Kidney tubule cell (primary cell): ENCODE measurements at places on chromosomes 16 and 17.
A peak's percentile ranks its signal among the peaks of the same experiment; 100 is the strongest.

GRCh38 chr16:29903590-29903989 is 3.3 kb downstream of the ASPHD1 start:
- DNase-seq, result no peak

GRCh38 chr17:34892461-34893249 is 68.6 kb downstream of the CCT6B start:
- peak; percentile 39 for DNase-seq

DNA sequence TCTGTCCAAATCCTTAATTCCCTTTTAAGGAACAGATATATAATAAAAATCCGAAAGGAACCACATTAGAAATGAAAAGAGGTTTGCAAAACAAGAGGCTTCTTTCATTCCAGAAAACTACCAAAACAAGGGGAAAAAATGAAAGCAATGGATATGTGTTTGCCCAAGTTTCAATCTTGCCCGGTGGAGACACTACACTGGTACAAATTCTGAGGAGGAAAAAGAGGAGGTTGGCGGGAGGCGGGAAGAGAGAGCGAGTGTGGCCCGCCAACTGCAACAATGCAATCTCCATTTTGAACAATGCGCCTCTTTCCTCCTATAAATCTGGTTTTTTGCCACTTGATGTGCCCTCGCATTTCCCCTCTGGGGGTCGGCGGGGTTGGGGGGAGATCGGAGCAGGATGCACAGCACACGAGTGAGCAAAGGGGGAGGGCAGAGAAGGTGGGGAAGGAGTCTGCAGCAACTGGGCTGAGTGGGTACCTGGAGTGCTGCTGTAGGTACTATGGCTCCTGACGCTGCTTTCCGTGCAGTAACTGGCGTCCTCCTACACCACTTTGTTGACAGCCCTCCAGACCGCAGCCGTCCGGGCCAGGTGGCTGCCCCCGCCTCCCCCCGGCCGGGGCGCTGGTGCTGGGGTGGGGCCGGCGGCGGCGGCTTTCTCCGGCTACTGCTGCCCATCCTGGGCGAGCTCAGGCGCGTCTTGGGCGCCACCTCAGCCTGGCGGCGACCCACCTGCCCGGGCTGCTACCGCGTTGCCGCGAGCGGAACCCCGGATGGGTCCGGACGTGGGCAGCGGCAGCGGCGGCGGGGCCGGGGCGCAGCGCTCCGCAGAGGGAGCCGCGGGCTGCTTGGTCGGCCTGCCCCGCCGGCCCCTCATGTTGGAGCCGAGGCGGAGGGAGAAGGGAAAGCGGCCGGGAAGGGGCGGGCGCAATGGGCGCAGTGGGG is 93.8 kb upstream of the PLEKHM1 start:
- DNase-seq, result peak; percentile 77

DNA sequence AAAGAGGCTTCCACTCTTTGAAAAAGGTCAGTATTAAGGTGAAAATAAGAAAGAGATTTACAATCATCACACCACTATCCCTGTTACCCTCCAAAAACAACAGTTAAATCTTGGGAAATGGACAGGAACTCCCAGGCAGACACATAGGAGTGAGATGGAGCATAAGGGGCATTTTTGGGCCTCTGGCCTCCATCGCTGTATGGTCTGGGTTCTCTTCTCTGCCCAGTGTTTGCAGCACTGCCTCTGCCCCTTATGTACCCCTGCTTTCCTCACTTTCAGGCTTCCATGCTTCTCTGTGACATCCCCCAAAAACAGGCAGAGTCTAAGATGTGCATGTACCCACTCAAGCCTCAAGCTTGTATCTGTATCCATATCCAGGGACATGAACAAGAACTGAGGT is 630 bp upstream of the HOXB2 start:
- no peak for DNase-seq

DNA sequence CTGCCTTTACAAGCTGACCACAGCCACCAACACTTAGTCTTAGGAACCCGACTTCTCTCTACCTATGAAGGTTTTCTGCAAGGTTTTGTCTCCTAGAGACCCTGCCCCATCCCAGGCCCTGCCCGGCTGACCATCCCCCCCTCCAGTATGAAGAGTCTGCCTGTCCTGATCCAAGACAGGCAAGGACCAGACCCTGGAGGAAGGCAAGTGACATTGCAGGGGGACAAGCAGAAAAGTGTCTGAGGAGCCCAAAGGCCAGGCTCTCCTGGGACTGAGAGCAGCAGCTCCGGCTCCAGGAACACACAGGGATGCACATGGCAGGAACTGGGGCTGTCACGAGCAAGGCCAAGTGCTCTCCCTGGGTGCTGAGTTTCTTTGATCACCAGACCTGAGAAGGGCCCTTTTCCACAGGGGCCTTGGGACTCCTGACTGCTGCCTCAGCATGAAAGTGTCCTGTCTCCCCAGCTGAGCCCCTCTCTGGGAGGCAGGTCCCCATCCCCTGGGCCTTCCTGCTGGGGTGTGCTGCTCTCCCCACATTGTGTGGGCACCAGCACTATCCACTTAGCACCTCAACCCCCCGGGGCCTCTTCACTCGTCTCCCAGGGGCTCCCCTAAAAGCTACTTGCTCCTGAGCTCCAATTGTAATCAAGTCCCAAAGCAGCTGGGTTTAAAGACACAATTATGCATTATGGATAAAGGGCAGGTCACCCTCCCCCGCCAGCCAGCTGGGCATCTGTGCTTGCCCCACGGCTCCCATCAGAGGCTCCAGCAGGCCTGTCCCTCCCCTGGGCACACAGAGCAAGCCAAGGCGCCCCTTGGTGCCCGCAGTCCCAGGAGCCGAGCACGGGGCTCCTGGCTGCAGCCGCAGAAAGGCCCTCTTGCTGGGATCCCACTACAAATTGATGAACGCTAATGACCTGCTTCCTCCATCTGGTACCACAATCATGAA is 11.6 kb upstream of the CACNG4 start:
- DNase-seq, result no peak

- DNase-seq, result peak; percentile 82
These were observed 260.0 kb downstream of the HAPSTR1 start for GRCh38 chr16:9351440-9351839.

DNA sequence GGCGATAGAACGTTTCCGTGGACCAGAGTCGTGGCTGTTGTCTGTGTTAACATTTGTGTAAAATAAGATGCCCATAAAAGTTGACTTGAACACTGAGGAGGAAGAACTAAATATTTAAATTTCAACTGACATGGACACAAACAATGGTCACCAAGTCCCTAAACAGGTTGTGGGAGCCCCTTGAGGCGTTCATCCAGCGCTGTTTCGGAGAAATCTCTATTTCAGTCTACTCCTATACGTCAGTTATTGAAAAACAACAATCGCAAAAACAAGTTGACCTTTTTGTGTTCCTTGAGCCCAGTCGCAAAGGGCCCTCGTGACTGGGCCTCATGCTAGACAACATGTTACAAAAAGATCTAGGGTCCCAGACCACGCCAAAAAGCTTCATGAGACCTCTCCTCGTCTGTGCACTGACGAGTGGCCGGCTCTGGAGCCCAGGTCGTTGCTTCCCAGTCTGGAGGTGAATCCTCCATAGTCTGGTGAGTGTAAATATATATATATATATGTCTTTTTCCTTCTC is 439 bp upstream of the TMEM231 start:
- no peak for DNase-seq

GRCh38 chr17:16589097-16589969 is 20.3 kb upstream of the ZNF287 start:
- peak; percentile 89 for DNase-seq

DNA sequence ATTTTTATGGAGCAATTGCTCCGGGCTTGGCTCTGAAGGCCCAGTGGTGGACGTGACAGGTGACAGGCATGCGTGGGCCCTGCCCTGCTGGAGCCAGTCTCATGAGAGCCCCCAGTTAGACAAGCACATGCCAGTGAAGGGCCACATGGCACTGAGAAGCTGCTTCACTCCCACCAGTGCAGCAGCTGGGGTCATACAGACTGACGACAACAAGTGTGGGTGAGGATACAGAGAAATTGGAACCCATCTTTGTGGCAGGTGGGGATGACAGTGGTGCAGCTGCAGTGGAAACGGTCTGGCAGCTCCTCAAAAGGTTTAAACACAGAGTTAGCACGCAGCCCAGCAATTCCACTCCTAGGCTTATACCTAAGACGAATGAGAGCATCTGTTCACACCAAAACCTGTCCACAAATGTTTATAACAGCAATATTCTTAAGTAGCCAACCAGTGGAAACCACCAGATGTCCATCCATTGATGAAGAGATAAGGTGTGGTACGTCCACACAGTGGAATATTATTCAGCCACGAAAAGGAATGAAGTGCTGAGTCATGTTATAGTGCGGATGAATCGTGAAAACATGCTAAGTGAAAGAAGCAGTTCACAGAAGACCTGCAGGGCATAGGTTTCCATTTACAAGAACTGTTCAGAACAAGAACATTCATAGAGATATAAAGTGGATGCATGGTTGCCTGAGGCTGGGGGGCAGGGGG is 12.5 kb upstream of the CIBAR2 start:
- no peak for DNase-seq

- DNase-seq, result no peak
These were observed 97.6 kb downstream of the NPIPB11 start for GRCh38 chr16:29308644-29309546.

GRCh38 chr16:1749152-1750117 is 21.9 kb downstream of the NME3 start:
- no peak for DNase-seq

DNA sequence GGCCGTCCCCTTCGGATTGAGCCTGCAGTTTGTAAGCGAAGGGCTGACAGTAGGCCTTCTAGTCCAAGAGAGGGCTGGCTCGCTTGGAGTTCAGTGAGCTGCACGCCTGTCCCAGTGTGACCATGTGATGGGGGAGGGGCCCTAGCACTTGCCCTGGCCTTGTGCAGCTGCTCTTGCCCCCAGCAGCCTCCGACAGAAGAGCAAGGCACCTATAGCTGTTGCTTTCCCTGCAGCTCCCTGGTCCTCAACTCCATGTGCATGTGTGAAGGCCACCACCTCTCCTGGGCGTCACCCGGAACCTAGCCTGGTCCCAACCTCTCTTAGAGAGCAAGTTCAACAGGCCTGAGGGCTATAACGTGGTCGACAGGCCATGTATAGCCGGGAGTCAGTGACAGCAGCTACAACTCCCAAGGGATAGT is 5.6 kb downstream of the SPHK1 start:
- no peak for DNase-seq

DNA sequence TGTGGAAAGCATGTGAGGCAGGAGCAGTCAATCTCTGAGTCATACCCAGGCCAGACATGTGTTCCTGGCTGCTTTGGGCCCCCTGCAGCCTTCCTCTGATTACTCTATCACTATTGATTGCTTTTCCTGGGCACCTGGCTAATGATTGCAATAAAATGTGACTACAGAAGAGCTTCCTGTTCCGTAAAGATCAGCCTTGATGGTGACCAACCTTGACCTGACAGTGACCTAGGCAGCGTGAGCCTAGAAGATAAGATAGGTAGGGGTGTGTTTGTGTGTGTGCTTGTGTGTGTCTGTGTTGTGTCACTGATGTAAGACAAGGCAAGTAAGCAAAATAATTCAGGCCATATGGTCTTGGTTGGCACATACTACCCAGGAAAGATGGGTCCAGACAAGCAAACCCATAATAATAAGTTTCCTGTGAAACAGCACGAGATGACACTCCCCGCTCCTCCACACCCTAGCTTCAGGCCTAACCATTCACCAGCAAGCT is 367.7 kb upstream of the CDH11 start:
- DNase-seq, result peak; percentile 6

- no peak for DNase-seq
These were observed 250.7 kb downstream of the PHKB start for GRCh38 chr16:47711809-47712208.

GRCh38 chr16:10039220-10040096 is 142.8 kb downstream of the GRIN2A start:
- DNase-seq, result peak; percentile 11

- DNase-seq, result peak; percentile 32
These were observed 28.8 kb upstream of the PRKCB start for GRCh38 chr16:23807028-23807427.

GRCh38 chr16:65896448-65897153 is 469.9 kb upstream of the CDH5 start:
- no peak for DNase-seq

- DNase-seq, result no peak
These were observed 726 bp upstream of the C1QTNF1 start for GRCh38 chr17:79023180-79023705.

GRCh38 chr17:64009571-64010402 is 10.6 kb downstream of the ICAM2 start:
- peak; percentile 78 for DNase-seq

DNA sequence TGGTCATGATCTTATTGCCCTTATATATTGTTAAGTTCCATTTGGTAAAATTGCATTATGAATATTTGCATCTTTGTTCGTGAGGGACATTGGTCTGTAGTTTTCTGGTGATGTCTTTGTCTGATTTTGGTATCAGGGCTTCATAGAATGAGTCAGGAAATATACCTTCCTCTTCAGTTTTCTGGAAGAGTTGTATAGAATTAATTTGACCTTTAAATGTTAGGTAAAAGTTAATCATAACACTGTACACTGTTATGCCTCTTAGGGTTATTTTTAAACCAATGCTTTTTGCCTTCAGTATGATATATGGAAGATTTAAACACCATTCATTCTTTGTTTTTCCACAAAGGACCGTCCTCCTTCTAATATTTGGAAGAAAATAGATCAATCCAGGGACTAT is 180.0 kb downstream of the CHD9 start:
- DNase-seq, result no peak

DNA sequence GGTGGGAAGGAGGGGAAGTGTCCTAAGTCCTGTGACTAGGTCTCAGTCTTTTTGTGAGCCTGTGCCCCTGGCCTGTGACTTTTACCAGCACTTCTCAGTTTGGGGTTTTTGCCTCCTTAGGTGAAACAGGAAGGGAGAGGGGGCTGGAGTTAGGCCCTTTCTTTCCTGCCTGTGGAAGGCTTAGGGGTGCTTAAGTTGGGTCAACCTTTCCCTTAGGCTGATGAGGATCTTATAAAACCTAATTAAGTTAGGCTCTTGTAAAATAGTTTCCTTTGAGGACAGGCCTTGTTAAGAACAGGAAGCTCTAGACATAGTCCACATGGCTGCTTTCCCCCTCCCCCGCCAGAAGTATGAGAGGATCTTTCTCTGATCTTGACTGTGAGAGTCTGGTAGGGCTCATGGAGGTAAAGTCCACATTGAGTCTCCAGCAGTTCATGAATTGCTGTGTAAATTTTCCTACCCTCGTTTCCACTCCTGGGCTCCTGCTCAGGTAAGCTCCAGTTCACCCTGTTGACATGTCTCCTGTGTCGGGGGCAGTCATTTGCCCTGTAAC is 17.0 kb upstream of the DNASE1 start:
- peak; percentile 20 for DNase-seq

- DNase-seq, result peak; percentile 90
These were observed 6.2 kb upstream of the RAMP2 start for GRCh38 chr17:42754782-42755181.

- DNase-seq, result no peak
These were observed 7.1 kb downstream of the NTN1 start for GRCh38 chr17:9028202-9028987.

GRCh38 chr16:19532601-19533000 is 8.9 kb downstream of the CCP110 start:
- no peak for DNase-seq

- DNase-seq, result peak; percentile 67
These were observed 60.1 kb upstream of the MED9 start for GRCh38 chr17:17416400-17417360.
